Metanephros (tissue), 2 donors: ENCODE measurements at places on chromosomes 12 and 14. TPM values are rescaled to one million over a fixed set of nuclear protein-coding genes. Genes with fewer than 3 reads are reported as not detected.

Gene GZMB
- total RNA-seq = 1.4 TPM

Gene CLEC1A
- 6.1 TPM for total RNA-seq

Gene KRT6A
- not detected for total RNA-seq

Gene HCAR3
- 2.3 TPM for total RNA-seq

Gene GLS2
- 2.2 TPM for total RNA-seq

Gene SOAT2
- total RNA-seq = 0.41 TPM

Gene RNASE3
- 3.3 TPM for total RNA-seq

Gene TAC3
- 1.6 TPM for total RNA-seq

Gene ACSM4
- total RNA-seq = not detected

Gene ADGRD1
- 16.8 TPM for total RNA-seq

Gene SRRM4
- total RNA-seq = 0.06 TPM

Gene ACOT4
- 2.4 TPM for total RNA-seq

Gene CATSPERB
- 0.99 TPM for total RNA-seq

Gene GPX2
- total RNA-seq = 2.5 TPM

Gene NGB
- not detected for total RNA-seq

Gene PTHLH
- total RNA-seq = 0.99 TPM

Gene KLHL33
- 1.5 TPM for total RNA-seq

Gene KRT2
- not detected for total RNA-seq

Gene CD27
- total RNA-seq = 0.12 TPM

Gene CIROP
- total RNA-seq = not detected

Gene MIP
- total RNA-seq = not detected

Gene RIN3
- total RNA-seq = 12.7 TPM

Gene MYH6
- total RNA-seq = 0.64 TPM

Gene LMNTD1
- not detected for total RNA-seq

Gene PTGR2
- 14.8 TPM for total RNA-seq

Gene OASL
- total RNA-seq = 0.70 TPM

Gene NINJ2
- 3.6 TPM for total RNA-seq

Gene KRT78
- not detected for total RNA-seq

Gene TSPAN8
- total RNA-seq = 23.5 TPM

Gene FITM1
- 39.1 TPM for total RNA-seq

Gene SMOC1
- total RNA-seq = 3.9 TPM

Gene AKAP5
- 4.6 TPM for total RNA-seq

Gene RND1
- total RNA-seq = 4.3 TPM

Gene SGPP1
- total RNA-seq = 42.3 TPM

Gene MGAT4C
- total RNA-seq = 3.4 TPM

Gene PLA2G1B
- total RNA-seq = not detected

Gene SLC8A3
- 2.7 TPM for total RNA-seq

Gene SPTSSA
- 13.4 TPM for total RNA-seq

Gene GNG2
- total RNA-seq = 53.6 TPM

Gene DNAJC22
- 14.1 TPM for total RNA-seq

Gene VWF
- total RNA-seq = 34.8 TPM

Gene OR9K2
- not detected for total RNA-seq

Gene TEX52
- not detected for total RNA-seq

Gene NXPH4
- total RNA-seq = 8.5 TPM

Gene PIWIL1
- 0.35 TPM for total RNA-seq

Gene PAX9
- 0.53 TPM for total RNA-seq
